ENCODE measurements at places on chromosomes 6 and 20.

GRCh38 chr6:89559487-89559886 lies 79.1 kb downstream of the LYRM2 start:
- DNase-seq = no peak

GRCh38 chr6:6392214-6393068 lies 72.0 kb upstream of the F13A1 start:
- no peak for DNase-seq

GRCh38 chr6:71103130-71103529 lies 146.3 kb upstream of the B3GAT2 start:
- no peak for DNase-seq

- DNase-seq = no peak
These were observed 1355.1 kb upstream of the CITED2 start for GRCh38 chr6:140729521-140729920.

GRCh38 chr6:8750627-8751026 lies 315.3 kb upstream of the SLC35B3 start:
- no peak for DNase-seq

DNA sequence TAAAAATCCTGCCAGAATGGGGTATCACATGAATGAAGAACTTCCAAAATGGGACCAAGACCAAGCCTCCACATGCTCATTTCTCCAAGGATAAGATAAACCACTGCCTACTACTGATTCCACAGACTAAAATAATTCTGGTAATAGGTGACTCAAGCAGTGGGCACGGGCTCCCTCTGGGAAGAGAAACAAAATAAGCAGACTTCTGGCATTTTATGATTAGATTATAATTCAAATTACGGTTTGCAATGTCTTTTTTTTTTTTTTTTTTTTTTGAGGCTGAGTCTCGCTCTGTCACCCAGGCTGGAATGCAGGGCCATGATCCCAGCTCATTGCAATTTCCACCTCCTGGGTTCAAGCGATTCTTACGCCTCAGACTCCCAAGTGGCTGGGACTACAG lies 16.0 kb downstream of the UQCC1 start:
- DNase-seq = no peak

DNA sequence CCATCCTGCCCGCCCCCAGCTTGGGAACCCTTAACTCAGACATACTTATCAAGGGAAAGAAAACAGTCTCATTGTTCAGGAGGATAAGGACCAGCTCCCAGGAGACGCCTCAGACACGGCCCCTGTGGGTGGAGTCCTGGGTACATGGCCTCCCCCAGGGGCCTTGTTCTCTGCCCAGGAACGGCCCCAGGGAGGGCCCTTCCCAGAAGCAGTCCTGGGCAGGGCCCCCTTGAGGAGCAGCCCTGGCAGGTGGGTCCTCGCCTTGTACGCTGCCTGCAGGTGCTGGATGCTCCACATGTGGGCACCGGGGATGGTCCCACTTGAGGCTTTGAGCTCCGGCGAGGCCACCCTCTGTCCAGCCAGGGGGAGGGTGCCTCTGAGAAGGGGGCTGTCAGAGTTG lies 4.5 kb upstream of the GATA5 start:
- DNase-seq = no peak

GRCh38 chr20:24027229-24027628 lies 38.6 kb upstream of the GGTLC1 start:
- DNase-seq = peak; percentile 31

- DNase-seq = no peak
These were observed 249.7 kb upstream of the AFDN start for GRCh38 chr6:167576828-167577503.

DNA sequence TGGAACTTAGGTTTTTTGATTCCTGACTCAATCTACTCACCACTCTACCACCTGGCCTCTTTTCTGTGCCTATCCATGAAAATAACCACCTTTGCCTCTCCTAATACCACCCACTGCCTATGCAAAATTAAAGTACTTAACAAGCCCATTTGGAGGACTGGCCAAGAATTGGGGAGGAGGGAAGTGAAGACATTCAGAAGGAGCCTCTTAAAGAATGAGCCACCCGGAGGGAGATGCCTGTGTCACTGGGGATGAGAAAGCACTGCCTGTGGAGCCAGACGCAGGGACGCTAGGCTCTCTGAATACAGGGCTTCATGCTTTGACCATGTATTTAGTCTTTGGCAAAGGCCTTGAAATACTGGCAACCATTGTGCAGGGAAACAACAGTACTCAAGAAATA lies 40.0 kb upstream of the MRPS10 start:
- DNase-seq = no peak

GRCh38 chr20:1832634-1833033 lies 62.6 kb upstream of the SIRPA start:
- DNase-seq = no peak

DNA sequence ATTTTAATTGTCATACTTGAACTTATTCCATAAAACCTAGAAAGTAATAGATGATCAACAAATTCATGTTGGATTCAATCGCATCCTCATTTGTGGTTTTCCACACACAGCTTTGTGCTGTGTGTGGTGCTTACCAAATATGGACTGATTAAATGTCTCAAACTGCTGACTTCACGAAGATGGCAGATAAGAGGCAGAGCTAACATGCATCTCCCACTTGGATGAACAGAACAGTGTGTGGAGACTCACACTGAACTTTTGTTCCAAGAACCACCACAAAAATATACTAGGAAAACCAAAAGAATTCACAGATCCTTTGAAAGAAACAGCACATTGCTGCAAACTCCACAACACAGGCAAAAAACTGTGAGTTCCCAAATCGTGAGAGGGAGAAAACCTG lies 603.7 kb downstream of the TENT5A start:
- no peak for DNase-seq

All from stimulated activated CD4-positive, alpha-beta T cell treated with anti-CD3 and anti-CD28 coated beads, Interleukin-4, amount 100 ng/mL, for 4 hours (primary cell).